NCI-H1694 treated with DMSO at 0.1 percent for 48 hours (cell line): ENCODE measurements at places on chromosomes 12 and 14.

GRCh38 chr12:9115731-9116559 is at the start of gene A2M:
Gene A2M, minus strand, starts transcription at chr12:9115919. Its CDS starts 70 bp downstream, at chr12:9115849.
- DNase-seq, result no peak

DNA sequence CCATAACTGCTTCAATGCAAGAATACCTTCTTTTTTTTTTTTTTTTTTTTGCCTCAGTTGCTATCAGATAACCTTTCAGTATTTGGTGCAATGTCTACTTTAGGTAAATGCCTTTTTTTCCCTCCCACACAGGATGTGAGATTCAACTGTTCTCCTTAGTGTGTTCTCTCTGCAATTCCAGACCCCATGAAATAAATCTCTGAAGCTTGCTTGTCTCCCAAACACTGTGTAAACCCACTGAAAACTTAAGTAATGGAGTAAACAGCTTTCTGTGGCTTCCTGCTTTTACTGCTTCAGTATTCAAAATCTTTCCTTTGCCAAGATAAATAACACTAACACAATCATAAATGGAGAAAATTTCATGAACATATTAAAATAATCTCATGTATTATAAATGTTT is 55.8 kb upstream of the CLEC14A start:
- no peak for DNase-seq

DNA sequence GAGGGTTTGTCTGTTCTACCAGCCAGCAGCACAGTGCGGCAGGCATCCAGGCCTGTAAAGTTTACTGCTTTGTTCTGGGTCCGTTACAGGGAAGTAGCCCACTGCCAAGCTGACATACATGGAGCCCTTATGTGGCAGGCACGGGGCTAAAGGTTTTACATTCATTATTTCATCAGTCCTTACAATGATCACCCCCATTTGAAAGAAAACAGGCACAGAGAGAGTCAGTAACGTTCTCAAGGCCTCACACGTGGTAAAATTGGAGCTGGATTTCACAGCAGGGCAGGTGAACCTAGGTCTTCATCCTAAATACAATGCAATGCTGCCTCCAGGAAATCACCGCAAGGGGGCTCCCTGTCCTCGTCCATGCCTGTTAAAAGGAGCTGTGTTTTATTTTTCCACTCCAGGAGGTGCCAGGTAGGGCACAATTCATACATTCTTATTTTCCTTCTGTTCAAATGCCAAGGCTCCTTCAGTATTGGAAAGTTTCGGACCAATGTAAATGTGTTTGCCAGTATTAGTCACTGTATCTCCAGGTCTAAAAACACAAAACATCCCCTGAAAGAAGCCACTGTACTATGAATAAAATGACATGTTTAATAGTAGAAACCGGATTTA is 172.2 kb upstream of the GZMB start:
- DNase-seq, result peak; percentile 19

- no peak for DNase-seq
These were observed 34.9 kb downstream of the TTC7B start for GRCh38 chr14:90781344-90781761.

DNA sequence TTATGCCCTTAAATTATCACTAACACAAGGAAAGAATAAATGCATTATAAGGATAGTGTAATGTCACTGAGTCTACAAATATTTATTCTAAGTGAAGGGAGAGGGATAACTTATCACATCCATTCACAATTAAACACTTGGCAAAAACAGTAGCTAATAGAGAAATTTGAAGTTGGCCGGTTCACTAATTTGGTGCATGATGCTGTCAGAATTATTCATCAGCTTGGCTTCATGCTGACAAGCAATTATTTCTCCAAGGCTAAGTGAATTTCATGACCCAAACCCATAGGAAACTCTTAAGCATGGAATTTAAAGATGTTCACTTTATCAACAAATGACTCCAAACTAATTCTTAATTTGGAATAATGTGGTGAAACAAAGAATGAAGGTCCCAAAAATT is 25.0 kb upstream of the NR1H4 start:
- no peak for DNase-seq

DNA sequence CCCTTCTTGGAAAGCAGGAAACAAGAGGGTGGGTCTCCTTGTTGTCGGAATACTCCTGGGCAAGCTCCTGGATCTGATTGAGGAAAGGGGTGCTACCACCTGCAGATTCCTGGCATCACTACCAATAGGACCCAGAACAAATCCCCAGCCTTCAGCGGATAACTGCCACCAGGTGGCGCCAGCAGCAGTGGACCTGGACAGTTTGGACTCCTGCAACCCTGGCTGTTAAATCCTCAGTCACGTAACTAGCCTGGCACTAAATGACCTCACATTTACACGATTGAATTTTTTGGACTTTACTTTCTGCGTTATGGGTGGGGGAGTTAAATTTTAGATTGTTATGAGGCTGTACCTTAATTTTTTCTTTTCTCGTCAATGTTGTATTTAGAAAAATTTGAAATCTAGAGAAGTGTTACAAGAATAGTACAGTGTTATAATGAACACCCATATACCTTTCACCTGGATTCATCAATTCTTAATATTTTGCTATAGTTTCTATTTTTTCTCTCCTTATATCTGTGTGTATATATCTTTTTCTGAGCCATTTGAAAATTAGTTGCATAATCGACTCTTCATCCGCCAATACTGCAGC is 95.6 kb downstream of the GAS2L3 start:
- DNase-seq, result peak; percentile 10

GRCh38 chr12:80700327-80700726 is 7.1 kb upstream of the MYF6 start:
- no peak for DNase-seq

DNA sequence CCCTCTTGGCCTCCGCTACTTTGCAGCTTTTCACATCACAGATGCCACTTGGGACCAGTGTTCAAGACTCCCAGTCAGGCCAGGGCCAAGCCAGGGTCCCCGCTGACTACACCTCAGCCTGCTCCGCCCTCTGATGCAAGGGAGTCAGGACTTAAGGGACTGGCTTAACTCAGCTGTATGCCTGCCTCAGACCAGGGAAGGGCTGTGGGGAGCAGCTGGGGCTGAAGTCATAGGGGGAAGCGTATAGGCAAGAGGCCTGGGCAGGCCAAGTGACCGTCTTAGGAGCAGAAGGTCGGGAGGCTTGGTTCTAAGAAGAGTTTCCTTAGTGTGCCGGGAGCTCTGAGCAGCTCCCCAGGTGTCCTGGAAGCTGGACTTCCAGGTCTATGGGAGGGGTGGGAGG is 21.9 kb downstream of the KDM2B start:
- DNase-seq, result no peak

DNA sequence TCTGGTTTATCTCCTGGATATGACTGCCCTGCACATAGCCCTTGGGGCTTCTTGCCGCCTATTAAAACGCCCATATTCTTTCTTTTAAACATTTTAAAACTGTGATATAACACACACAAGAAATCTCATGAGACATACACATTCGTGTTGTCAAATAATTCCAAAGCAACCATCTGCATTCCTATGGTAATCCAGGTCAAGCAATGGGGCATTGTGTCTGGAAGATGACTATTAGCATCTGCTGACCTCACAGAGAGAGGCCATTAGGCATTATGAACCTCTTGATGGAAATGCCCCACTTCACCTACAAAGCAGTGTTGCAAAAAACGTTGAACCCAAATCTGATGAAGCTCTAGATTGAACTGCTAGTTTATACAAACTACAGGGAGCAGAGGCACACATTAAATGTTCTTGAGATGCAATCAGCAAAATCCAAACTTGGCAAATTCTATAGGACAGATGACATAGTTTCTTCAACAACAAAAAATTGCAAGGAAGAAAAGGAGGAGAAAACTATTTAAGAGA is 513.8 kb upstream of the CCDC196 start:
- DNase-seq, result no peak

DNA sequence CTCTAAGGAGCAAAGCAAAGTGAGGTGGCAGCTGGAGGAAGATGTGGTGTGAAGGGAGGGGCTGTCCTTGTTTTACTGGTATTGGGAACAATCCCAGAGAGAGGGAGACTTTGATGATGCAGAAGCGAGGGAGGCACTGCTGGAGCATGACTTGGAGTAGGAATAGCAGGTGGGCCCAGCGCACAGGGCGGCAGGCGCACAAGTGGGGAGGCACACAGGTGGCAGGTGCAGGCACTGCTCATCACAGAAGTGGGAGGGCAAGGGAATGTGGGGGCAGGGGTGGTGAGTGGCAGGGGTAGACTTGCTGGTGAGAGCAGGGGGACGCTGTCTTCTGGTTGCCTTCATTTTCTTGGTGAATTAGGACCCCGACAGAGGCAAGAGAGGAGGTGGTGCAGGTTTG is 11.5 kb upstream of the IFI27 start:
- DNase-seq, result no peak

GRCh38 chr14:24943024-24943423 is 106.9 kb downstream of the STXBP6 start:
- DNase-seq, result no peak

DNA sequence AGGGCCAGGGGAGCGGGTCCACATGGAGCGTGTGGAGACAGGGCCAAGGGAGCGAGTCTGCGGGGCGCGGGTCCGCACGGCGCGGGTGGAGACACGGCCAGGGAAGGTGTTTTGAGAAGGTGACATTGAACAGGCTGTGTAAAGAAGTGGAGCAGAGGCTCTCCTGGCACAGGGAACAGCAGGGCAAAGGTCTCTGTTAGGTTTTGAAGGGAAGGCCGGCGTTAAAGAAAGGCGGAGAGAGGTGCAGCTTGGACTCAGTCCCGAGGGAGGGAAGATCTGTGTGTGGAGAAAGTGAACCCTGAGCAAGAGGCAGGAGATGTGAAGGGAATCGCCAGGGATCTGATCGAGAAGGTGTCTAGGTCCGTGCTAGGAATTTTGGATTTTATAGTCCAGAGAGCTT is 1.8 kb downstream of the PXMP2 start:
- no peak for DNase-seq

- DNase-seq, result no peak
These were observed 44.2 kb downstream of the SOCS2 start for GRCh38 chr12:93616584-93617101.

DNA sequence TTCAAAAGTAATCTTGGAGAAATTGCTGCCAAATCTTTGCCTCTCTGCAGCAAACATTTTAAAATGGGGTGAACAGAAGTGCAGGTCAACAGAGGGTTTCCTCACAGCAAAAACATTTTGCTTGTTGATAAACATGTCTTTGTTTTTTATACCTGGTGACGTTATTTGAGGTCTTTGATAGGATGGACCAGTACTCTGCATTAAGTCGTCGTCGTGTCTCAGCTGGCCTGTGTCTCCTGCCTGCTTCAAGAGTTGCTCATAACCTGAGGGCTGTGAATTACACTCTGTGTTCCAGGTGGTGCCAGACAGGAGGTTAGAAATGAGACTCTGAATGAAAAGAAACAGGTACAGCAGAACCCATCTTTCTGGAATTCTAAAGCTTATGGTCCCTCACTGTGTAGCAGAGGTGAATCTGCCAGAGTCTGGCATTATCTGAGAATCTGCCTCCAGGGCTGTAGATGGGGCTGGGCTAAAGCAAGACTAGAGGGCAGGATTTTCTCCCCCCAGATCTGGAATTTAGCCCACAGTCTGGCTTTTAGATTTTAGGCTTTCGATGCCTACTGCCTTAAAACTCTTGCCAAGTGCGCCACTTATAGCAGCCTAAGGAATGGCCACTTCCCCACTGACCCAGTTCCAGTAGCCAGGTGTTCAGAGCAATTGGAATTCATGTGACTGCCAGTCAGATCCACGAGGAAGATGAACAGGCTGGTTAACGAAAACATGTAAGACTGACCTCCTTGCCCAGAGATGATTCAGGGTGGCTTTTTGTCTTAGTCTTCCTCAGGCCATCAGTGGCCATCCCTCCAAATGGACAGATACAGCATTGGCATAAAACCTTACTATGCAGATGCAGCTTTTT is 161.2 kb downstream of the PRKCH start:
- DNase-seq, result no peak

GRCh38 chr14:65042296-65042695 is 55.6 kb downstream of the FNTB start:
- no peak for DNase-seq

DNA sequence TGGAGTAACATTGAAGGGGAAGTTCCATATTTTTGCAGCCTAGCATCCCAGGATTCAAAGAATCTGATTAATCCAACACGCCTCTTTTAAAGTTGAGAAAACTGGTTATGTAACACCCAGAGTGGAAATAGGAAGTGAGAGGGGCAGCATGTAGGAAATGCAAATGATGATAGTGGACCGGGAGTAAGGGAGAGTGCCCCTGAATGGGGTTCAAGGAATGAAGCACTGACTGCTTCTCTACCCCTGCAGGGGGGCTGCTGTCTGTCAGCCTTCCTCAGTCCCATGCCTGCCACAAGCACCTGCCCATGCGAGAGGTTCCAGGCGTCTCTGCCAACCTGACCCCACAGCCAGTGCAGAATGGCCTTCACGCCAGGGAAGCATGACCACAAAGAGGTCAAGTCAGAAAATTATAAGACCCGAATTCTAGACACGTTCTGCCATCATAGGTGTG is 126.5 kb upstream of the CCND2 start:
- DNase-seq, result no peak

DNA sequence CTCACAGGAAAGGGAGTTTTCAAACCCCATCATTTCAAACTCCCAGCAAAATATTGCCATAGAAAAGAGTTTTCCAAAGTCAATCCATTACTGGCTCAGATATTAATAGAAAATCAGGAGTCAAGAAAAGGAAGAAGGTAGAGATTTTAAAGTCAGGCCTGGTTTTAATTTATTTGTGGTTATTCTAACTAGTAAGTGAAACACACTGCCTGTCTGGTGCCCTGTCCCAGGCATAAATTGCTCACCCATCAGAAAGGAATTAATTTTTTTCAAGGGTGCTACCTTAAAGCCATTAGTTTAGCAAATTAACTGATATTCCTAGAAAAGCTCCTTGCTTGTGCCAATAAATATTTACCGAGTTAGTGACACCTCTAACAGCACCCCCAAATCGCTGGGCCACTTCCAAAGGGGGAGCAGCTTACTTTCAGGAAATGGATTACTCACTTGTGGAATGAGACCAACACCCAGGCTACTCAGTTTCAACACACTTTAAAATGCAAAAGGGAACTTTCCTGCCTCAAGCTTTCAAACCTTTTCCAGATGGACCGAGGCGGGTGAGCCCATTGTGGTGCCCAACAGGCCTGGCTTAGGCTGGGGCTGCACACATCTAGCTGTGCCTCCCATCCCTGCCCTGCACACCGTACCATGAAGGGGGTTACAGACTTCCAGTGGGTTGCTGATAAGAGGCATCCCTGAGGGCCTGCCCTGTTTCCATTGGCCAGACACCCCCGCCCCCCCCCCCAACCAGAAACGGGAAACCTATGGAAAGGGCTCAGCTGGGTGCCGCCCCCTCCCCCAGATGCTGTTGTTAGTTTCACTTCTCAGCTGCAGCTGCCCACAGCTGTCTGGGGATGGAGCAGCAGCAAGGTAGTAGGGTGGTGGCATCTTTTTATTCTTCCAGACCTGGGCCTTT is 117.2 kb downstream of the SAMD4A start:
- no peak for DNase-seq

GRCh38 chr14:36505181-36505815 is 14.7 kb downstream of the NKX2-1 start:
- no peak for DNase-seq

DNA sequence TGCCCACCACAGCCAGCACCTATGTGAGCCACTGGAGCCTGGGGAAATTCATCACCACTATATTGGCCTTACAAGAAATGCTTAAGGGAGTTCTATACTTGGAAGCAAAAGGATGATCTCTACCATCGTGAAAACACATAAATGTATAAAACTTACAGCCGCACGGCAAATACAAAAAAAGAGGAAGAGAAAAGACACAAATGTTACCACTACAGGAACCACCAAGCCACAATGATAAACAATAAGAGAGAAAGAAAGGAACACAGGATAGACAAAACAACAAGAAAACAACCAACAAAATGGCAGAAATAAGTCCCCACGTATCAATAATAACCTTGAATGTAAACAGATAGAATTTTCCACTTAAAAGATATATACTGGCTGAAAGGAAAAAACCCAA is 267.5 kb downstream of the TMEM121 start:
- no peak for DNase-seq
